ENCODE measurements at places on chromosomes 1 and 21.
A peak's percentile ranks its signal among the peaks of the same experiment; 100 is the strongest.

DNA sequence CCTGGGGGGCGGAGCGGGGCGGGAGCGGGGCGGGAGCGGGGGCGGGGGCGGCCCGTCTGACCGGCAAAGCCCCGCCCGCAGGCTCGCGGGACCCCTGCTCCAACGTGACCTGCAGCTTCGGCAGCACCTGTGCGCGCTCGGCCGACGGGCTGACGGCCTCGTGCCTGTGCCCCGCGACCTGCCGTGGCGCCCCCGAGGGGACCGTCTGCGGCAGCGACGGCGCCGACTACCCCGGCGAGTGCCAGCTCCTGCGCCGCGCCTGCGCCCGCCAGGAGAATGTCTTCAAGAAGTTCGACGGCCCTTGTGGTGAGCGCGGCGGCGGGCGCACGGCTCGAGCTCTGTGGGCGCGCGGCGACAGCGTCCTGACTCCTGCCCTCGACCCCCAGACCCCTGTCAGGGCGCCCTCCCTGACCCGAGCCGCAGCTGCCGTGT lies 21.2 kb downstream of the AGRN start:
- H3K27ac ChIP-seq, result no peak overlapping the region
- no peak for DNase-seq
- H3K27me3 ChIP-seq, result no peaks in the 10 kb centered on the region
- no peak overlapping the region for H3K4me3 ChIP-seq

GRCh38 chr1:156126043-156126629 lies 11.6 kb downstream of the LMNA start:
- peaks cover 8% of the 10 kb centered on the region for H3K36me3 ChIP-seq
- peak overlapping the region; percentile 54 for H3K4me3 ChIP-seq
- peaks cover 93% of the 10 kb centered on the region for H3K4me1 ChIP-seq
- peak overlapping the region; percentile 99 for H3K27ac ChIP-seq
- H3K27me3 ChIP-seq, result no peaks in the 10 kb centered on the region
- DNase-seq, result peak; percentile 93

GRCh38 chr1:23790696-23791515 lies at the start of gene LYPLA2:
Gene LYPLA2 (plus strand): TSS chr1:23791145. CDS start chr1:23792683, 1,538 bp downstream.
- H3K27me3 ChIP-seq, result no peaks in the 10 kb centered on the region
- peak within 1 kb of the TSS; percentile 71 for H3K27ac ChIP-seq
- peaks cover 21% of the 10 kb centered on the region for H3K4me1 ChIP-seq
- peak; percentile 95 for DNase-seq
- peak within 1 kb of the TSS; percentile 89 for H3K4me3 ChIP-seq

GRCh38 chr1:246319083-246319714 lies 187.9 kb downstream of the SMYD3 start:
- no peak overlapping the region for H3K4me3 ChIP-seq
- no peak overlapping the region for H3K27ac ChIP-seq
- H3K4me1 ChIP-seq, result no peaks in the 10 kb centered on the region

DNA sequence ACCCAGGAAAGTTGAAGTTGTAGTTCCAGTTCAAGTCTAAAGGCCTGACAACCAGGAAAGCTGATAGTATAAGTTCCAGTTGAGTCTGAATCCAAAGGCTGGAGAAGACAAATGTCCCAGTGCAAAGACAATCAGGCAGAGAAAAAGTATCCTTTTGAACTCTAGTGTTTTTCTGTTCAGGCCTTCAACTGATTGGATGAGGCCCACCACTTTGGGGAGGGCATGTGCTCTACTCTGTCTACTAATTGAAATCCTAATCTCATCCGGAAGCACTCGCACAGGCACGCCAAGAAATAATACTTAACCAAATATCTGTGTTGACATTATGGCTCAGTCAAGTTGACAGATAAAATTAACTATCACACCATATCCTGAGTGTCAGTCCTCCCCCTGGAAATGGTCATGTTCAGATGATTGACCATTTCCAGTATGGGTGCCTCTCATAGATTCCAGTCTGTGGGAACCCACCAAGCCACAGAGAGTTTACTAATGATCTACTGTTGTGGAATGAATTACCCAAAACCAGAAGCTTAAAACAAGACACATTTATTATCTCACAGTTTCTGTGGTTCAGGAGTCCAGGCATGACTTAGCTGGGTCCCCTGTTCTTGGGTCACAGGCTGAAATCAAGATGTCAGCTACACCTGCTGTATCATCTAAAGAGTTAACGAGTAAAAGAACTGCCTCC lies 296.3 kb upstream of the ZP4 start:
- no peak overlapping the region for H3K27ac ChIP-seq
- no peaks in the 10 kb centered on the region for H3K27me3 ChIP-seq
- H3K36me3 ChIP-seq, result no peaks in the 10 kb centered on the region
- no peak for DNase-seq
- H3K4me3 ChIP-seq, result no peak overlapping the region

DNA sequence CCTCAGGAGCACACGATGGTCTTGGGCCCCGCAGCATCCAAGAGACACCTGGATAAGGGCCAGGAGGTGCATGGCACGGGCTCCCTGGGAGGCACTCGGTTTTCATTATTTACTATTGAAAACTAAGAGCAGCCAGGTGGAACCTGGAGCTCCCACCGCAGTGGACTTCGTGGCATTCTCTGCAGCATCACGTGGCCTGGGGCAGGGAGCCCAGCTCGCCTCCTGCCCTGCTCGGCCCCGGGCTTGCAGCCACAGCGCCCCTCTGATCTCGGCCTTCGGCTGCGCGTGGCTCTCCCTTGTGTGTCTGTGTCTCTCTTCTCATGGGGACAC lies 121.6 kb downstream of the SIK1 start:
- DNase-seq, result no peak
- H3K27ac ChIP-seq, result no peak overlapping the region
- no peaks in the 10 kb centered on the region for H3K36me3 ChIP-seq
- no peak overlapping the region for H3K4me3 ChIP-seq
- H3K4me1 ChIP-seq, result no peaks in the 10 kb centered on the region
- no peaks in the 10 kb centered on the region for H3K27me3 ChIP-seq

- H3K27me3 ChIP-seq, result no peaks in the 10 kb centered on the region
- H3K4me3 ChIP-seq, result no peak overlapping the region
- peaks cover 4% of the 10 kb centered on the region for H3K36me3 ChIP-seq
- peaks cover 13% of the 10 kb centered on the region for H3K4me1 ChIP-seq
- no peak for DNase-seq
Observed at GRCh38 chr1:200665861-200666260, 3.8 kb downstream of the DDX59 start.

DNA sequence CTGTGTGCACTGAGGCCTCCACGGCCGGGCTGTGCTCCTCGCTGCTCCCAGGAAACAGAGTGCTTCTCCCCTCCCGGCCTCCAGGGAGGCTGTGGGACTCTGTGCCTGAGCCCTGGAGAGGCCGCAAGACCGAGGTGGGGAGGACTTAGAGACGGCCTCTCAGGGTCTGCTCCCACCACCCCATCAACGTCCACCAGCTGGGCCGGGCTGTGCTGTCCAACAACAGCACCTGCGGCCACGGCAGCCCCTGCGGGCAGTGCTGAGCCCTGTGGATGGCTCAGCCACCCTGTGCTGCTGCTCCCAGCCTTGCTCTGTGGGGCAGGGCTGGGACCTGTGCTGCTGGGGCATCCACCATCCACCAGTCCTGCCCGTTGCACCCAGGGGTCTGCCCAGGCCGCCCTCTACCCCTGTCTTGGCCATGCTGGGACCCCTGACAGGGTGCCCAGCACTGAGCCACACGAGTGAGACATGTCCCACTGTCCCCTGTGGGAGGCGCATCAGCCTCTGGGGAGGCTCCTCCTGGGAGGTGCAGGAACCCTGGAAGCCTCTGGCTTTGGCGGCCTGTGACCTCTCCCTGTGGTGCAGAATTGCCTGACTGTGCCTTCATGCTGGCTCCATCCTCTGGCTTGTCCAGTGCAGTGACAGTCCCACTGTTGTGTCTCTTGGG lies 31.2 kb upstream of the LRRC3 start:
- no peak for DNase-seq
- no peaks in the 10 kb centered on the region for H3K4me1 ChIP-seq
- H3K27me3 ChIP-seq, result peaks cover 24% of the 10 kb centered on the region
- H3K27ac ChIP-seq, result no peak overlapping the region
- no peak overlapping the region for H3K4me3 ChIP-seq
- no peaks in the 10 kb centered on the region for H3K36me3 ChIP-seq

GRCh38 chr1:202192770-202193613 lies 607 bp upstream of the LGR6 start:
- peak overlapping the region; percentile 25 for H3K4me3 ChIP-seq
- no peaks in the 10 kb centered on the region for H3K4me1 ChIP-seq
- H3K27ac ChIP-seq, result no peak overlapping the region
- peaks cover 16% of the 10 kb centered on the region for H3K27me3 ChIP-seq
- DNase-seq, result peak; percentile 80
- H3K36me3 ChIP-seq, result no peaks in the 10 kb centered on the region

GRCh38 chr1:86016076-86016759 lies 140.4 kb downstream of the COL24A1 start:
- H3K27ac ChIP-seq, result no peak overlapping the region
- no peaks in the 10 kb centered on the region for H3K27me3 ChIP-seq
- no peaks in the 10 kb centered on the region for H3K4me1 ChIP-seq
- H3K4me3 ChIP-seq, result no peak overlapping the region
- H3K36me3 ChIP-seq, result no peaks in the 10 kb centered on the region

- no peaks in the 10 kb centered on the region for H3K4me1 ChIP-seq
- H3K4me3 ChIP-seq, result no peak overlapping the region
- no peak for DNase-seq
- no peaks in the 10 kb centered on the region for H3K27me3 ChIP-seq
Observed at GRCh38 chr1:84642774-84643173, 47.5 kb downstream of the SSX2IP start.

DNA sequence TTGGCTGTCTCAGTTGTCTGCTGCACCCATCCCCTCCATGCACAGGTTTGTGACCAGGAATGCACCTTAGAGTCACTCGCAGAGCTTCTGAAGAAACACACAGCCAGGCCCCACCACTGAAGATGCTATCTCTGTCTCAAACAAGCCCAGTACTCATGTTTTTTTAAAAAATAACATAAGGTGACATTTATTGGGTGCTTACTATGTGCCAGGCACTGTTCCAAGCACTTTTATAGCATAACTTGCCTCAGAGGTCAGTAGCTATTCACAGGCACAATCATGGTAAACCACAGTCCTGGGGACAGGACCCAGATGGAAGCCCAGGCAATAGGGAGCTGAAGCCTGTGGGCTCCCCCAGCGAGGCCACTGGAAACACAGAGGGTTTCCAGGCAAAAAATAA lies 8.8 kb upstream of the ATP13A2 start:
- H3K4me1 ChIP-seq, result no peaks in the 10 kb centered on the region
- no peak for DNase-seq
- H3K27ac ChIP-seq, result no peak overlapping the region

GRCh38 chr21:18716578-18717138 lies 313.1 kb upstream of the TMPRSS15 start:
- no peak for DNase-seq
- no peaks in the 10 kb centered on the region for H3K36me3 ChIP-seq
- no peaks in the 10 kb centered on the region for H3K4me1 ChIP-seq
- H3K4me3 ChIP-seq, result no peak overlapping the region
- no peak overlapping the region for H3K27ac ChIP-seq

GRCh38 chr1:46816930-46817329 lies 18.1 kb downstream of the CYP4B1 start:
- no peaks in the 10 kb centered on the region for H3K4me1 ChIP-seq
- H3K4me3 ChIP-seq, result no peak overlapping the region
- no peak overlapping the region for H3K27ac ChIP-seq
- peaks cover 3% of the 10 kb centered on the region for H3K36me3 ChIP-seq
- no peaks in the 10 kb centered on the region for H3K27me3 ChIP-seq

DNA sequence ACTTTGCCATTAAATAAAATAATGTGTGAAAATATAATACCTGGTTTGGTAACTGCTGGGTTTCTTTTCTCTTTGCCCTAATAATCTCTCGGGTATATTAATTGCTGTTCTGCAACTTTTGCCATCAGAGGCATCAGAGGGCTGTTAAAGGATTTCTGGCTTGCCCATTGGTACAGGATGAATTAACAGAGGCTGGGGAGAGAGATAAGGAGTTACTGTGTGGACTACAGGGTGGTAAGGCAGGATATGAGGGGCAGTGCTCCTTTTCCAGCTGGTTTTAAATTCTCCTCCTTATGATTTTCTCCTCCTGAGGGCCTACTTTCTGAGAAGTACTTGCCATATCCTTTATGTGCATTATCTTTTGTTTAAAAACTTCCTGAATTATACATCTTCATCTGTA lies 48.3 kb downstream of the FGGY start:
- no peaks in the 10 kb centered on the region for H3K27me3 ChIP-seq
- H3K27ac ChIP-seq, result no peak overlapping the region
- peaks cover 2% of the 10 kb centered on the region for H3K36me3 ChIP-seq
- no peak for DNase-seq

DNA sequence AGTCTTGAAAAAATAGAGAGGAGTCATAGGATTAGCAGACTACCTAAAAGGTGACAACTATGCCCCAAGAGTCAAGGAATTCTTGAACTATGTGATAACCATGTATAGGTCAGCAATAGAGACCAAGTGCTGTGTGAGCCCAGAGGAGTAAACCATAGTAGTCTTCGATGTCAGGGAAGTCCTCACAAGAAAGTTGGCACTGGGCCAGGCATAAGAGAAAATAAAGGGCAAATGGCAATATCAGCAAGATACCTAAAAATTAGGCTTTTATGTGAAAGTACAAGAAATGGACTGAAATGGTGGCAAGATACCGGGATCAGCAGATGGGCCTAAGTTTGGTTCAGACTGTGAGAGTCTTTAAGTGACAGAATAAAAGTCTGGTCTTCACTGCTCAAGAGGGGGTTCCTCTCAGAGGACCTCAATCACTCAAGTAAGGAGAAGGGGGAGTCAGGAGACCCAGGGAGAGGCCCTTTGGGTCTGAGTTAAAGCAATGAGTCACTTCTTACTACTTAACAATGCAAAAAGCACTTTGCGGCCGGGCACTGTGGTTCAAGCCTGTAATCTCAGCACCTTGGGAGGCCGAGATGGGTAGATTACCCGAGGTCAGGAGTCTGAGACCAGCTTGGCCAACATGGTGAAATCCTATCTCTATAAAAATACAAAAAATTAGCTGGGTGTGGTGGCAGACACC lies 95.0 kb downstream of the TEX35 start:
- no peak overlapping the region for H3K27ac ChIP-seq
- no peak overlapping the region for H3K4me3 ChIP-seq
- H3K27me3 ChIP-seq, result no peaks in the 10 kb centered on the region
- no peaks in the 10 kb centered on the region for H3K36me3 ChIP-seq
- no peaks in the 10 kb centered on the region for H3K4me1 ChIP-seq

DNA sequence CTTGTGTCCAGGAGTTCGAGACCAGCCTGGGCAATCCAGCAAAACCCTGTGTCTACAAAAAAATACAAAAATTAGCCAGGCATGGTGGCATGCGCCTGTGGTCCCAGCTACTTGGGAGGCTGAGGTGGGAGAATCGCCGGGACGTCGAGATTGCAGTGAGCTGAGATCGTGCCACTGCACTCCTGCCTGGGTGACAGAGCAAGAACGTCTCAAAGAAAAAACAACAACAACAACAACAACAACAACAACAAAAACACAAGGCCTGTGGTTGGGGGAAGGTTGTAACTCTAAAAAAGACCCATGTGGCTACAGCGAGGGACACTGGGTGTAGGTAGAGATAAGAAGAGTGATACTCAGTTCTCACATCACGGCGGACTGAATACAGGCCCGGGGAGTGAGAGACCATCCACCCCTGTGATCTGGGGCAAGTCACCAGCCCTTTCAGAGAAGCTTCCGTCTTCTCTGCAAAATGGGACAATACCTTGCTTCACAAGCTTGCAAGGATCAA lies 848 bp upstream of the CDC42 start:
- peak overlapping the region; percentile 81 for H3K4me3 ChIP-seq
- no peak for DNase-seq
- H3K4me1 ChIP-seq, result peaks cover 27% of the 10 kb centered on the region
- no peak overlapping the region for H3K27ac ChIP-seq

- no peak overlapping the region for H3K4me3 ChIP-seq
- no peak overlapping the region for H3K27ac ChIP-seq
- no peaks in the 10 kb centered on the region for H3K4me1 ChIP-seq
- H3K27me3 ChIP-seq, result no peaks in the 10 kb centered on the region
- no peak for DNase-seq
Observed at GRCh38 chr1:101476541-101476940, 239.7 kb downstream of the S1PR1 start.

Data from psoas muscle (tissue), 8 donors.